ENCODE measurements at places on chromosomes 12 and 14.

DNA sequence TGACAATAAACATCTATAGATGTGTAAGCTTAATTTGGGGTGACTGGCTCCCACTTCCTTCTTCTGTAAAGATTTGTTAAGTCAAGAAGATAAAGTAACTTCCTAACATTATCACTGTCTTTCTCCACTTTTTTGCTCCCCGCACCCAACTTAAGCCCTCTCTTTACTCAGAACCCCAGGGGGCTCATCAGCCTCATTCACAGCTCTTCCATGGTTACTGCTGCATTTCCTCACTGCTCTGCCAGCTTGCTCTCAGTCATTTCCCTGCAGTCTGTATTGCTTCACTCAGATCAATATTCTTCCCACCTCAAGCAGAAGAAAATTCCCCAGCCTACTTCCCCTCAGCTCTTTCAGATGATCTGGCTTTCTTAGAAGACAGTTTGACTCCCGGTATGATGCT lies 102.0 kb downstream of the PIK3C2G start:
- no peak for DNase-seq

GRCh38 chr14:42947991-42948390 lies 1341.3 kb downstream of the LRFN5 start:
- no peak for DNase-seq

DNA sequence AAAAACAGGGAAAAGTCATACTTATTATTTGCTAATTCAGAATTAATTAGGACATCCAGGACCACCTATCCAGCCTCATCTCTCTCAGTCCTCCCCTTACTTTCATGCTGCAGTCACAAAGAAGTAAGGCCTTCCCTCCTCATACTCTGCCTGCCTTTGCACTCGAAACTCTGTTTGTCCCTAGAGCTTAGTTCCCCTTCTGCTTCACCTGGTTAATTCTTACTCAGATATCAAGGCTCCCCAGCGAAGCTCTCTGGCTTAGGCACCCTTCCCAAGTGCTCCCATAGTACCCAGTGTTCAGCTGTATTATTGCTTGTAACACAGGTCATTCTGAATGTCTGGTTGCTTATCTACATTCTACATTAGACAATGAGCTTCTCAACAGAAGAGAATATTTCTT lies 81.3 kb downstream of the ERGIC2 start:
- no peak for DNase-seq

- DNase-seq = no peak
Measured at GRCh38 chr12:737122-737739, 15.1 kb upstream of the WNK1 start.

DNA sequence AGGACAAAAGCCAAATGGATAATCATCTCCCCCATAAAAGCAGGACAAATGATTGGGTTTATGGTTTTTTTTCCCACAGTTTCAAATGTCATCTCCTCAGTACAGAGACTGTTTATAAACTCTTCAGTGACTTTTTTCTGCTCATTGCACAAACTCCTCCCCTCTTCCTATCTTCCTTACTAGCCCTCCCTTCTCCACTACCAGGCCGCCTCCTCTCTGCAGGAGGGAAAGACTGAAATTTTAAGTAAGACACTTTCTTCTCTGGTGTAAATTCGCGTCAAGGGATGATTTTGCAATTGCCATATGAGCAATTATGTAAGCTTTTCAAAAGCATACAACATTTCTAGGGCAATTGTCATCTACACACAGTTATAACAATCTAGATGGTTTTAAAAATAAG lies 37.0 kb downstream of the BTG1 start:
- no peak for DNase-seq

DNA sequence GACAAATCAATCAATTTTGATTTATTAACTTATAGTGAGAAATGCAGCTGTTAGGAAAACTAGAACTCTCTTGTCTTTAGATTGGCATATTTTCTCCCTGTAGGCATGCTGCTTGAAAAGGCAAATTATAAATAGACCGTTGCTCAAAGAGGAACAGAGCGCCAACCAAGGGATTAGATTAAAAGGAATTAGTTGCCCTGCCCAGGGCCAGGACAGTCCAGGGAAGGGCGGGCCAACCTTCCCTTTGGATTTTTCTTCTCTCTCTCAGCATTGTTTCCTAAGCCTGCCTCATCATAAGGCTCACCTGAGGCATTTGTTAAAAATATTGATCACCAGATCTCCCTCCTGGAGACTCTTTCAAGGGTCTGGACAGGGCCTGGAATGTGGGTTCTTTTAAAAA lies 8.6 kb downstream of the CIPC start:
- no peak for DNase-seq

DNA sequence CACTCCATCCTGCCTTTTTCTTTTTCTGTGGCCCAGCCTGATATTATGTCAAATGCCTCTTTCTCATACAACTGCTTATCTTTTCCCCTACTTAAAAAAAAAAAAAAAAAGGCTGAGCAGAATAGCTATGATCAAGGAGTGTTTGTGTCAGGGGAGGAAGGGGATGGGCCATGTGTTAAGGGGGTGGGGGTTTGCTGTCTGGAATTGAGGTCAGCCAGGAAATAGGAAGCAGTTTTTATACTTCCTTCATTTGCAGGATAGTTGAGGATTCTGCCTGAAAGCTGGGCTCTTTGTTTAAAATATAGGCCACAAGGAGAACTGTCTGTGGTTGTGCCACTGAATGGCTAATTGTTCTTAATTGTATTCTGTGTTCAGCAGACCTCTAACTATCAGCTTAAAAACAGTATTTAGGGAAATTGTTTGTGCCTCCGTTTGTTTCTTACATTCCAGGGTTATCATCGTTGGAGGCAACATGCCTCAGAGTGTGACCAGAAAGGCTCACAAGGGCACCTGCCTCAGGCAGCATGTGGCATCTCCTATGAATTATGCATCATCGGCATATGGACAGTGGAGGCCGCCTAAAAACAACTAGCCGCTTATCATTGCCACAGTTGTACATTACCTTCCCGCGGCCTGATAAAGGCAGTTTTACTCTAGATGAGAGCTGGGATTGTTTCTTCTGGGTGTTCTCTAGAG lies 96.0 kb downstream of the SRGAP1 start:
- no peak for DNase-seq

GRCh38 chr12:119375075-119375882 lies 40.8 kb downstream of the CCDC60 start:
- no peak for DNase-seq

All from SW 1271 (cell line).